Activated CD4-positive, alpha-beta T cell treated with anti-CD3 and anti-CD28 coated beads, Interleukin-2, Interleukin-4, amounts not matched to agents 100 ng/mL and 50 ng/mL, durations not matched to agents 16 hours and 8 hours (primary cell): ENCODE measurements at places on chromosomes 2 and 18.

DNA sequence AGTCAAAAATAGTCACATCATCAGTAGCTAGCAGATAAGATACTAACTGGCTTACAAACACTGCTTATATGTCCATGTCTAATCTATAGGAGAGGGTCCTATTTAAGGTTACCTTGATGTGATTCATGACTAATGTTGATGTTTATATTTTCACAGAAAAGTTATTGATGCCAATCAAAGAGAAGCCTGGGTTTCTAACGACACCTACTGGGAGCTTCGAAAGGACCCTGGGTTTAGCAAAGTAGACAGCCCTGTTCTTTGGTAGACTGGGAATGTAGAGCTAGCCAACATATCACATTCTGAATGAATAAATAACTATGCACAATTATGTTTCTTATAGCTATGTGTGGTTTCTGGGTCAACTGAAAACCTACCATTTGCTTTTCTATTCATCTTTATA, 55.7 kb downstream of the PRKRA start:
- no peak for DNase-seq

GRCh38 chr18:44128365-44128764, 552.3 kb upstream of the SETBP1 start:
- no peak for DNase-seq

DNA sequence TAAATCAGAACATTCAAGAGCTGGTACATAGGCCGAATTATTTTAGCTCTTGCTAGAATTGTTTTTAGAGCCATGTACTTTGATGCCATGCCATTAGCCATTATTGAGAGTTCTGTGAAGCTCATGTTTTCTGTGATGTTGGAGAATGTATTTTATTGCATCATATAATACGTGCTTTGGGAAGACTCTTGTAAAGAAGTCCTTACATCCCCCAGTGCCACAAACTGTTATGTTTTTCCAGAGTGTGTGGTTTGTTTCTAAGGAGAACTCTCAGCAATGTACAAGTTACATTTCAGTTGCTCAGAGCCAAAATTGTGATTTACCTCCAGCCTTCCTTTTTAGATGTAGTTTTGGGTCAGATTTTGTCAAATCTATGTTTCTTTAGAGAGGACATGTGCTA, 148.6 kb downstream of the HAUS1 start:
- DNase-seq, result no peak

DNA sequence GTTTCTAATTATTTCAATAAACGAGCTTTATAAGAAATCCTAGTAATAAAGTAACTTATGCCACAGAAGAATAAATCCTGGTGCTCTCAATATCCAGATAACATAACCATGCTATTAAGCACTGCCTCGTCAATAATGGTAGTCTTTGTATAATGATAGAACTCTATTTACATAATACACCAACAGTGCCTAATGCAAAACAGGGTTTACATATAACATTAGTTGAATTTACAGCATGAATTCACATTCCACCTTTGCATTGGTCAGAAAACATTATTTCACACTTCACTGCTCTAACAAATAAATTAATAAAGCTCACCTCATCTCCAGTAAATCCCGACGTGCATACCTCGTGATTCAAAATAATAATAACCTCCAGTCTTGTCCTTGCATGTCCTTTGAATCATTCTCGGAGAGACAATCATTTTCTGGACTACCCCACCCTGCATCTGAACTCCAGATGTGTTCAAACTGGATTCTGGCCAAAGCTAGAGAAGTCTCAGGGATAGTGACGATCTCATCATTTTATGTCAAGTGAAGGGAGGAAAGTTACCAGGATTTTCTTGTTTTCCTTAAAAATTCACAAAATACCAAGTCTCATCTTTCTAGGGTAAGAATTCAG, 189.2 kb downstream of the NCKAP5 start:
- DNase-seq, result no peak

DNA sequence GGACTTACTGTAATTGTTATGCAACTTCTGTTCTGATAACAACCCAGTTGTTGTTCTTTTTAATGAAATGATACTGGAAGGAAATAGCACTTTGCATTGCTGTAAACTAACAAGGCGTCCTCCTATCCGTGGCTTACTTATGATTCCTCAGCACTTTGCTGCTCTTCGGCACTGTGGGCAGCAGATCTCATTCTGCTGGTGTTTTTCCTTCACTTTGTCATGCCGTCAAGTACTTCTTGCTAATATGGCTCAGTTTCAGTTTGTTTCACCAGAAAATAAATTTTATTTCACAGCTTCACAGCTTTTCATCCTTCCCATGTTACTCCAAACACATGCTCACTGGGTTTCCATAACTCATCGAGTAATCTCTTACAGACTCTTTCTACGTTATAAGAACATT, 289.3 kb downstream of the MEIS1 start:
- no peak for DNase-seq

- DNase-seq, result no peak
These were observed 117.7 kb downstream of the CRIM1 start for GRCh38 chr2:36473230-36473629.

DNA sequence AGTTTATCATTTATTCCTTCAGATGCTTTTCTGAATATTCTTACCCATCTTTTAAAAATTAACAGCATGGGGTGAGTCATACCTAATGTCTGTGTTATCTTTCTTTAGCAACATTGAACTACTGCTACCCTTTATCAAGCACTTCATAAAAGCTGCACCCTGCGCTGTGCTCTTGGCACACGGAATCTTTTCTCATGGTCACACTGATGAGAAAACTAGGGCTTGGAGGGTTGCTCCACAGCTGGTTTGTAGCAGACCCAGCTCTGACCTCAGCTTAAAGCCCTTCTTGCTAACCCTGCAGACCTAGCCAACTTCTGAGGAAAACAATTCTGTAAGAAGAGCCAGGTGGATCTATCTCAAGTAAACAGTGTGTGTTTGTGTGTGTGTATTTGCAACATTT, 106.3 kb downstream of the RNF144A start:
- DNase-seq, result no peak

GRCh38 chr2:144738749-144739148, 218.8 kb upstream of the ZEB2 start:
- DNase-seq, result no peak

- DNase-seq, result no peak
These were observed 11.3 kb downstream of the NCL start for GRCh38 chr2:231452799-231453508.

DNA sequence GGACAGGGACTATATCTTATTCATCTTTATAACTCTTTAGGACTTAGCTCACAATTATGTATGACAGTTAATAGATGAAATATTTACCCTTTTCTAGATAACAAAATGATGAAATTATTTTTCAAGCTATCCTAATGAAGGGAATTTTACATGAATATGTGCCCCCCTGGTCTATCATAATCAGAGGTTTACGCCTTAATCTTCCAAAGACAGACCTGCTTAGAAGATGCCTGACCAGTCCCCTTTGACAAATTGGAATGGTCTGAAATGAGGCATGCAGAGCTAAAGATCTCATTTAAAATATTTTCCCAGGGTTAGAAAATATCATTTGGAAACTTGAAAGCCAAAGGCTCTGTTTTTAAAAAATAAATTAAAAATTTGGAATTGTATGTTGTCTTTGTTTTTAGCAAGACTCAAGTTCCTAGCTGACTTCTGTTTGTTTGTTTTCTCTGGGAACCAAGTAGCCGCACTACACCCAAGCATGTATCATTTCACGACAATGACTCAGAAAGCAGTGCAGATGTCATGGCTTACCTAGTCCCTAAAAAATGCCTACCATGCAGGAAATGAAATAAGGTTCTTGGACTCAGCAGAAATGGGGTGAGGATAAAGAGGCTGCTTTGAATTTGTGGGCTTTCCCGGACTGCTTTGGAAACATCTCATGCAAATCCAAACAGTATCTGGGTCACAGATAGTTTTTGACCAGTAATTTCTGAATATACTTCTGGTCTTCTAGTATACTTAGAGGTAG, 162.1 kb downstream of the ZEB2 start:
- DNase-seq, result peak; percentile 89

- no peak for DNase-seq
These were observed 194.1 kb downstream of the KLHL29 start for GRCh38 chr2:23578964-23579671.

GRCh38 chr2:241994556-241995213, 125.2 kb downstream of the RTP5 start:
- no peak for DNase-seq

- no peak for DNase-seq
These were observed 173.0 kb downstream of the SP3 start for GRCh38 chr2:173792166-173792565.

GRCh38 chr2:175805442-175806124, 196.5 kb downstream of the LNPK start:
- no peak for DNase-seq

DNA sequence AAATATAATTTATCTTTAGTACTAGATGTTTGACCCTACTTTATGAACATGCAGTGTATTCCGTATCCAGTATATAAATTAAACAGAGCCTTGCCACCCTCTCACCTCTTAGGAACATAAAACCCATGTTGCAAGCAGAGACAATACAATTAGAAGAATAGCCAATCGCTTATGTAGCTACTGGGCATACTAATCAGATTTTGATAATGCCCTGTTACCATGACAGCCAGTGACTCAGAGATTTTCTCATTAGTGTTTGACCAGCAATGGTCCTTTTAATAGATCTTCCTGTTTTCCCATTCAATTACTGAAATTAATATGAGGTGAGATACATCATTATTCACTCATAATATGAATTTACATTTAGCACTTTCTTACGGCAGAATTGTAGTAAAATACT, 547.3 kb upstream of the VWC2L start:
- no peak for DNase-seq

GRCh38 chr2:199462956-199463692, 5.4 kb upstream of the SATB2 start:
- DNase-seq, result peak; percentile 61

DNA sequence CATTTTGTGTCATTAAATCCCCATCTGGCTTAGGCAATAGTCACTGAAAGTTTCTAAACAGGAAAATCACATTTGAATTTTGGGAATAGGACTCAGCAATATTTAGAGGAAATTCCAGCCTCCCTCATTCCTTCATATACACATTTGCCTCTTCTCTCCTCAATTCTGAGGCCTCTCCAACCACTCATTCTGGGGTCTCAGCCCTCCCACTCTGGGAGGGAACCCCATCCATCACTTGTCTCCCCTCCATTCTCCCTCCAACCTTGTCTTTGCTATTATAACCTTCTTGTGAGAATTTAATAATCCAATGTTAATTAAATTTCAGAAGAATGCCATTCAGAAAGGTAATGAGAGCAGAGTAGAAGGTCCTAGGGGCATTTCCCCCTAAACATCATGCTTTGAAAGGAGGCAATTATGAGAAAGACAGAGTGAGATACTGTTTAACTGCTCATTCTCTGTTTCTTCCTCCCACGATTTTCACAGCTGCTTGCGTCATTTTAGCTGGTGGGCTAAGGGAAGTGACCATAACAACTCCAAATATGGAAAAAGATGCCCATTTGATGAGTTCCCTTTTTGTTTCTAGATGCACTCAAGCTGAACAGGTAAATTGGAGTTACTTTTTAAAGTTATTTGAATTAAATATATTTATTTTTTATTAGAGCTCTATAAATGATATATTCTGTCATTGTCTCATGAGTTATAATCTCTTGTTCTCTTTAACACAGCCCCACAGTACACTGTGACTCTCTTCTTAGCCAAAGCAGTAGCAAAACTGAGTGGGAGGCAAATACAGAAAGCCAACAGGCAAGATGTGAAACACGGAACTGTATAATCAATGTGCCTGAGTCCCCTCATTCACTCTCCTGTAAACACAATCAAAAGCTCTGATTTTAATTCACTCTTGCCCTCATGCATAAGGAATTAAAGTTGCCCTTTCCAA, 135.1 kb downstream of the DLGAP1 start:
- no peak for DNase-seq

GRCh38 chr2:70920367-70920715, 15.4 kb upstream of the ATP6V1B1 start:
- DNase-seq, result no peak

- no peak for DNase-seq
These were observed 8.9 kb downstream of the PAPOLG start for GRCh38 chr2:60764736-60765534.

- no peak for DNase-seq
These were observed 24.9 kb downstream of the ASAP2 start for GRCh38 chr2:9231291-9232165.

- DNase-seq, result no peak
These were observed 52.9 kb downstream of the MRPL33 start for GRCh38 chr2:27824401-27824800.

DNA sequence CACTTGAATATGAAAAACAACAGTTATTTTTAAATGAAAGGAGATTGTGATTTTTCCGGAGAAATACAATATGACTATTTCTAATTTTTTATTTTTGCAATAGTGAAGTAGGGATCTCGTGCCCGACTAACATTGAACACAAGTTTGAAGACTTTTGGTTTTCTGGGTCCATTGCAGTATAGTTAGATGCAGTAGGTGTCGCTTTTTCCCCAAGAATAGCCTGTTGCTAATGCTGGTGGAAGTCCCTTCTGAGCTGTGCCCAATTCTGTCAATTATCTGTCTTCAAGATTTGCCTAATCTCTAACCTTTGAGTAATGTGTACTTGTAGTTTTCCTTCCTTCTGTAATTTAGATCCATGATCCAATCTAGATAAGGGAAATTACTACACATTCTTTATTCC, 36.5 kb downstream of the SEMA4F start:
- peak; percentile 50 for DNase-seq

DNA sequence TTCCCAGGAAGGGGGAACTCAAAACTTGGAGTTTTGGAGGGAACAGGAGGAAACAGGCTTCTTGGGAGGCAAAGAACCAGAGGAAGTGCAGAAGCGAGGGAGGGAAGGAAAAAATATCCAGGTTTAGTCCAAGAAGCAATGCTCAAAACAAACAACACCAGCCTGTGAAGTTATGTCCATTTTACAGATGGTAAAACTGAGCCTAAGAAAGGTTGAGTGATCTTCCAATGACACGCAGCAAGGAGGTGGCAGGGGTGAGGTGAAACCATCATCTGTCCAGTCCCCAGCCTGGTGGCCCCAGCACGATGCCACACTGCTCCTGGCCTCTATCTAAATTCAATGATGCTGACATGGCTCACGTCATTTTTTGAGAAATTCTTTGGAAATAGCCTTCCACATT, 10.8 kb downstream of the DNMT3A start:
- DNase-seq, result no peak

- no peak for DNase-seq
These were observed 22.0 kb upstream of the RALBP1 start for GRCh38 chr18:9453283-9453682.

DNA sequence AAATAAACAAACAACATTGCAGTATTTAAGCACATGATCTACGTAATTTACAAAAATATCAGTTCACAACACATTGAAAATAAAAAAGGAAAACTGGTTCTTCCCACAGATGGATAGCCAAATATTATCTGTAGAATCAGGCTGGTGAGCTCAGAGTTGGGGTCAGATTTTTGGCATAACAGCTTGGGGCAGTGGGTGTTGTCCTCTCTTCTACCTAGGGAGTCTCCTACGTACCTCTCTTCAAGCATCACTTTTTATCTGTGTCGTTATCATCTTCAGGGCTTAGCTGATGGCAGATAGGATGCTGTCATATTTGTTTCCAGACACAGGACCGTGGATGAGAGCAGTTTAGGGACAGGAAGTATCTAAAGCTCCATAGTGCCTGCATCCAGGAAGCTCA, 46.2 kb downstream of the EMILIN2 start:
- DNase-seq, result no peak

- no peak for DNase-seq
These were observed 12.6 kb upstream of the RNU2-63P start for GRCh38 chr2:88028931-88029330.

- DNase-seq, result no peak
These were observed 31.8 kb upstream of the NTSR2 start for GRCh38 chr2:11701751-11702301.
